ENCODE measurements at places on chromosomes 13 and 19.

DNA sequence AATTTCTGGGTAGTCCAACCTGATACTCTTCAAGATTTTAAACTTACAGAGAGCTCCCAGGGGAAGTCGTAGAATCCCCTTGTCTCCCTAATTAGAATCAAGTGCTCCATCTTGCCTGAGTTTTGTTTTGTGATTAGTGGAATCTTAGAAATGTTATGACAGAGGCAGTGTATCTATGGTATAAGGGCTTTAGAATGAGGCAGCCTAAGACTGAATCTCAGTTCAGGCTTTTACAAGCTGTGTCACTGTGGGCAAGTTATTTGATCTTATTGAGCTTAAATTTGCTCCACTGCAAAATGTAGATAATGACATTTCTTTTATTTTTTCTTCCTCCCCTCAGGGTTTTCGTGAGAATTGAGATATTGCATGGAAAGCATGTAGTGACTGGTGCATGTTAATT, 215.5 kb downstream of the POSTN start:
- no peak for DNase-seq

- DNase-seq: no peak
Measured at GRCh38 chr19:48868114-48868886, at the start of gene PLEKHA4. TSS of gene PLEKHA4 (minus strand) at chr19:48868617. CDS start at chr19:48867620, 997 bp downstream.

DNA sequence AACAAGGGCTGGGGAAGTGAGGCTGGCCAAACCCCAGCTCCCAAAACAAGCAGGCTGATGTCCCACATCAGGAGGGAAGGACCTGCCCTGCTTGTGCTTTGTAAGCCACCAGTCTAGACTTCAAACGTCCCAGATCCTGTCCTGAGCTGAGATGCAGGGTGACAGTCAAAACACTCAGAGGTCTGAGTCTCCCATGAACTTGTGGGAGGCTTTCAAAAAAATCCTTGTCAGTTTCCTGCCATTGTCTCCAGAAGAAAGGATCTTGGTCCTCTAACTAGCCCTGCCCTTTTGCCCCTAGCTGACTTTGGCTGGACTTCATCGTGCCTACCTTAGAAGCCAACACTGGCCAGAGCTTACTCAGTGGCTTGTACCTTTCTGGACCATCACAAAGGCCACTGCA, 43.3 kb downstream of the DZIP1 start:
- DNase-seq: no peak

DNA sequence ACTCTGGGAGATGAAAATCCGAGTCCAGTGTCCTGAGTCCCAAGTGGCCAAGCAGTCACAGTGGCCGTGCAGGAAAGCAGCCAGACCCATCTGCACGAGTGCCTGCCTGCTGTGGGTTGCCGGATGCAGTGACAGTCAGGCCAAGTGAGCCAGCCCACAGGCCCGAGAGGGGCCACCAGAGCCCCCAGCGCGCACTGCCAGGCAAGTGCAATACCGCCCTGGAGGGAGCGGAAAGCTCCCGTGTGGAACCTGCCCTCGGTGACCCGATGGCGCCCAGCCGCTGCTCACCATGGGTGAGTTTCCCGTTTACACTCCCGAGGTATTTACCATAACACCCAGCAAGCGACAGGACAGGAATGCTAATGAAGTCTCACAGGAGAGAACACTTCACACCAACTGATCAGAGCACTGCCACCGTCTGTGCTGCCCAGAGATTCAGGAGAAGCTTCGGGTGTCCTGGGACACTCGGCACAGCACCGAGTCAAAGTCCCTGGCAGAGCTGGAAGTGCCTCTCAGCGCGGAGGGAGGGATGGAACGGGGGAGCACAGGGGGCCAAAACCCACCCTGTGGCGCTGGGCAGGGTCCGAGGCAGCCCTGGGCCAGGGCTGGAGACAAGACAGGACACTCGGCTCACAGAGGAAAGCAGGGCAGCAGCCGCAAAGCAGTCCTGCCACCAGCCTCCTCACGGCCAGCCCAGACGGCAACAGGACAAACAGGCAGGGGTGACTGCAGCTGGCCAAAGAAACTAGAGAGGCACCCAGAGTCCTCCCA, 21.3 kb upstream of the TINCR start:
- no peak for DNase-seq

DNA sequence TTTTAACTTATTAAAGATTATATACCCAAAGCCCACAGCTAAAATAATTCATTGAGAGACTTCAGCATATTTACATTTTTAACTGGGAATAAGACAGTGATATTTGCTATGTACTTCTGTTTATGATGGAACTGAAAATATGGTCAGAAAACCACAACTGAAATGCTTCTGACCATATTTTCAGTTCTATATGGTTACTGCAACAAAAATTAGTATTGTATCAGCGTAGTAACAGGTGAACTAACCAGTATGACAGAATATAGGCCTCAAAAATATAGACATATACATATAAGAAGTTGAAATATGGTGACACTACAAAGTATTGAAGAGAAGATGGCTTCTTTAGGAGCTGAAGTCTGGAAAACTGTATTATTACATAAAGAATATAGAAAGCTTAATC, 857.4 kb downstream of the OLFM4 start:
- no peak for DNase-seq

- DNase-seq: no peak
Measured at GRCh38 chr13:29170436-29171082, 350.4 kb downstream of the MTUS2 start.

GRCh38 chr13:19329365-19329764, 147.7 kb upstream of the TUBA3C start:
- no peak for DNase-seq

- no peak for DNase-seq
Measured at GRCh38 chr19:58385891-58386575, 1.0 kb upstream of the RPS5 start.

- DNase-seq: no peak
Measured at GRCh38 chr13:105333416-105333815, 1202.0 kb downstream of the EFNB2 start.

DNA sequence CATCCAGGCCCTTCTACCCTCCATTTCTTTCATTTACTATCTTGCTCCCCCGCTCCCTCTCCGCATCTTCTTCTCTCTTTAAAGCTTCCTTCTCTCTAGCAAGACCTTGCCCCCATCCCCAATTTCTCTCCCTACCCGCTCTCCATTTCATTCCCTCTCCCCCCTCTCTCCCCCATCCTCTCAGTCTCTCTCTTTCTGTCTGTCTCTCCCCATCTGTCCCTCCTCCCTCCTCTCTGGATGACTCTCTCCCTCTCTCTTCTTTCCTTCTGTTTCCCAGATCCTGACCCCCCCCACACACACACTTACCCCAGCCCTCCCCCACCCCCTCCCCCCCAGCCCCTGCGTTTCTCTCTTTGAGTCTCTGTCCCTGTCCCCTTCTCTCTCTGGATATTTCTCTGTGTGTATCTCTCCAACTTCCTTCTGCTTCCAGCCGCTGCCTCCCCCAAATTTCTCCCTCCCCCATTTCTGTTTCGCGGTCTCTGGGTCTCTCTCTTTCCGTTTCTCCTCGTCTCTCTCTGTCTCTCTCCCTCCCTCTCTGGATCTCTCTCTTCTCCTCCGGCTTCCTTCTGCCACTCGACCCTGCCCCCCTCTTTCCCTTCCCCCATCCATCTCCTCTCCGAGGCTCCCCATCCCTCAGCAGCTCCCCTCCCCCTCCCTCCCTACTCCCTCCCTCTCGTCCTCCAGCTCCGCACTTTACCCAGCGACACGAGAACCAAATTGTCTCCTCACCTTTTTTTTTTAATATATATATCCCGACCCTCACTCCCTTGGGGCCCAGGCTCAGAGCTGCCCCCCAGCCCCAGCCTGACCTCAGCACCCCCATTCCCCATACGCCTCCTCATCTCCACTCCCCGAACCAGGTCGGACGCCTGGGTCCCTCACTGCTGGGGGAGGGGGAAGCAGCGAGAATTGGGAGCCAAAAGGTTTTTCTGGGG, 3.6 kb upstream of the CACNG8 start:
- DNase-seq: no peak

DNA sequence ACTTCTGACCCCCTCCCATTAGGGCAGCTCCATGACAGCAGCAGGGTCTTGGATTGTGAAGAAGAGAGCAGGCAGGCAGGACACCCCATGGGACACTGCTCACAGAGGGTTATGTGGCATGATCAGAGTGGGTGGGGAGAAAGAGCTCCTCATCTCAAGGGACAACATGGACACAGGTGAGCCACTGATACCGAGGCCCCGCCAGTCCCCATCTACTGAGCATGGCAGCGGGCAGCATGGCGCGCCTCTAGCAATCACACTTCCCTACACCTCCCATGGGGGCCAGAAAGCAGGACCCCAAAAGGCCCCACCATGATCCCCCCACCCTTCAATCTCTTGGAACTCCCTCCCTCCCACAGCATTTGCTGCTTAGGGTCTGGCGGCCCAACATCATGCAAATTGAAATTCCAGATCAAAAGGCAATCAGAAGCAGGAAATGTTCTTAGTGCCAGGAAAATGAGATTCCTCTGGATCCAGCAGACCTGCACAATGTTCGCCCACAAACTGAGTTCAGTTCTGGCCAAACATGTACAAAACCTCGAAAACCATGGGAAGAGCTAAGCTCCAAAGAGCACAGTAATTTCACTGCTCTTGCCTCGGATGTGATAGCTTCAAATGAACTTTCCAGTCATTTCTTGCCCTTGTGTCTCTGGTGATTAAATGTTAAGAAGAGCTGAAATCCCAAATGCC, 14.8 kb downstream of the DOCK9 start:
- DNase-seq: no peak

DNA sequence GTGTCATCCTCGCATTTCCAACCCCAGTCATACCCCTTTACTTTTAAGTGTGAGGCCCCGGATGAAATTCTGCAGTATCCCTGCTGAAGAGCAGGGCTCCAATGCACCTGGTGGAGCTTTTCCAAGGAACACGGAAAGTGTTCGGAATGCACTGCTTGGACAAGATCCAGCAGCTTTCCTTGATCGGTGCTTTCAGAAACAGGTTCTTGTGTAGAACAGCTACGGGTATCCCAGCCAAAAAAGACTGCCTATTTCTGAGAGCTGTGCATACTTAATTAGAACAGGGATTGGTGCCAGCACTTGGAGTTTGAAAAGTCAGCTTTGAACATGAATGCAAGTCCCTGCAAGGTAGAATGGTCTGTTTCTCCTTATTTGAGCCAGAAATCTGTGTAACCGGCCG, 87.2 kb upstream of the C1QTNF9B start:
- no peak for DNase-seq

DNA sequence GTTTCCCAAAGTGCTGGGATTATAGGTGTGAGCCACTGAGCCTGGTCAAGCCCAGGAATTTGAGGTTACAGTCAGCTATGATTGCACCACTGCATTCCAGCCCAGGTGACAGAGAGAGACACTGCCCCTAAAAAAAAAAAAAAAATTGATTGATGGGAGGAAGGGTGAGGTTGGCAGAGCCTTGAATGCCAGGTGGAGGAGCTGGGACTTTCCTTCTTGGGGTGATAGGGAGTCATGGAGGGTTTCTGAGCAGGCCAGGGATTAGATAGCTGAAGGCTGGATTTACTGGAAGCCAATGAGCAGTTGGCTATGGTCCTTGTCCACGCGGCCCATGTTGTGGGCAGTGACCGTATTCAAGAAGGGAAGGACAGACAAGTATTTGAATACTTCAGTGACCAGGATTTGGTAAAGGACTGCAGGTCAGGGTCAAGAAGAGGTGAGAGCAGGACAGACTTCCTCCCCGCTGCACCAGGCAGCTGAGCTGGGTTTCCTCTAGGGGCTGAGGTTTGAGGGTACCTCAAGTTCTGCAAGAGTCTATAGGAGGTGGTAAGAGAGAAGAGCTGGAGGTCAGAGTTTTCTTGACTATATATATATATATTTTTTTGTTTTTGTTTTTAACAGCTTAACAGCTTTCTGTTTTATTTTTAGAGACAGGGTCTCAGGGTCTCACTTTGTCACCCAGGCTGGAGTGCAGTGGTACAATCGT, 6.9 kb upstream of the ICAM4 start:
- no peak for DNase-seq

- no peak for DNase-seq
Measured at GRCh38 chr13:75818179-75818967, 182.2 kb downstream of the LMO7 start.

DNA sequence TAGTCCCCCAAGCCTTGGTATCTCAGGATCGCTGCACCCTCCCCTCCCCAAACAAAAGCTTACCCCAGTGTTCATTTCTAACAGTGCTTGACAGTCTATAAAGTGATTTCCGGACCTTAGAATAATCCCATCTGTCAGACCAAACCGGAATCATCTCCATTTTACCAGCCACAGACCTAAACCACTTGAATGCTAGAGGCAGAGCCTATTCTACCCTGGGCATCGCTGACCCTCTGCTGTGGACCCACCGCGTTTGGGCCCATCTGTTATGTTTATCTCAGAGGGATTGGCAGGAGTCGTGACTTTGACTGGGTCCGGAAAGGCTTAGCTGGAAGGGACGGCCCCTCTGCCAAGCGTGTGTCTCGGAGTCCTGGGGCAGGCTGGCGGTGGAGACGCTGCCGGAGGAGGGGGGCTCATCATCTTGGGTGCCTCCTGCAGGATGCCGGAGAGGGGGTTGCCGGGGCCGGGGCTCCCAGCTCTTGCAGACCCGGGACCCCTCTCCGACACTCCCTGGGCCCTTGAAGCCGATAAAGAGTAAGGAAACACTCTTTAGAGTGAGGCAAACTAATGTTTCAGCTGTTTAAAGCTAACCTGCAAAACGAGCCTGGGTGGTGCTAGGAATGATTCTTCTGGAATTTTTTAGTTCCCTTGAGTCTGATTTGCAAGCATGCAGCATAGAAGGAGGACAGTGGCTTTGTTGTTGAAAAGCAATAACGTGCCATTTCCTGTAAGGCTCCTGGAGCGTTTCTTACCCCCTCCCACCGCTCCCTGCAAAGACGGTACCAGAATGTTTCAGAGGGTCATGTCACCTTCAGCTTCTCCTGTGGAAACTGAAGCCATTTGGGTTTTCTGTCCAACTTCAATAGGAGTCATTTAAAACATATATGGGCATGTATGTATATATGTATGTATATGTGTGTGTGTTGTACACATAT, 1.3 kb downstream of the SLC25A42 start:
- peak; percentile 51 for DNase-seq

DNA sequence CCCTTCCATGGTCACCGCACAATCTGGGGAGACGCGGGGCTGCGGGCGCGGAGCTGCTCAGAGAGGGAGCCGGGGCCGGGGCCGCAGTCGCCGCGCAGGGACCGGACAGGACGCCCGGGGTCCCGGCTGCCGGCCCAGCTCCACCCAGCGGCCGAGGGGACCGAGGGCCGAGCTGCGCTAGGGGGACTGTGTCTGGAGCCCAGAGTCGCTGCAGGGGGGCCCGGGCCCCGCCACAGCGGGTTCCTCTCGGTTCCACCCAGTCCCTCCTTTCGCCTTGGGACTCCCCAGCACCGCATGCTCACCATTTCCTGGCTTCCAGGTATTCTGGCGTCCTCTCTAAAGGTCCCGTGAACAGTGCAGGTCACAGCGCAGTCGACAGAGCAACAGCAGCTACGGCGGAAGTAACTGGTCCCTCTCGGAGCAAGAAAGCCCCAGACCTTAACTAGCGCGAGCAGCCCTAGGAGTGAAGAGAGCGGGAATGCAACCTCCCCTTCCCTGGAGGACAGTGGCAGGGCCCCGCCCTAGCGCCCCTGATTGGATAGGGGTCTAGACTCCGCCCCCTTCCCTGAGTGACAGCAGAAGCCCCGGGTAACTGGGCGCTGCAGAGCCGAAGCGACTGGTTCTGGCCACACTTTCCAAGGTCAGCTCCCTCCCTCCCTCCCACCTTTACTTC, at the start of gene ZNF878:
TSS of gene ZNF878 (minus strand) at position 465 of the 673 bp plus-strand sequence. CDS start at position 305, 160 bp downstream.
- peak; percentile 75 for DNase-seq

- no peak for DNase-seq
Measured at GRCh38 chr13:46170687-46171086, 11.3 kb downstream of the LCP1 start.
